M059J (cell line): ENCODE measurements at places on chromosomes 4 and X. TPM values are rescaled to one million over a fixed set of nuclear protein-coding genes. Genes with fewer than 3 reads are reported as not detected.

GRCh38 chr4:94395562-94395961 is 52.9 kb upstream of the HPGDS start:
- no peak for DNase-seq

DNA sequence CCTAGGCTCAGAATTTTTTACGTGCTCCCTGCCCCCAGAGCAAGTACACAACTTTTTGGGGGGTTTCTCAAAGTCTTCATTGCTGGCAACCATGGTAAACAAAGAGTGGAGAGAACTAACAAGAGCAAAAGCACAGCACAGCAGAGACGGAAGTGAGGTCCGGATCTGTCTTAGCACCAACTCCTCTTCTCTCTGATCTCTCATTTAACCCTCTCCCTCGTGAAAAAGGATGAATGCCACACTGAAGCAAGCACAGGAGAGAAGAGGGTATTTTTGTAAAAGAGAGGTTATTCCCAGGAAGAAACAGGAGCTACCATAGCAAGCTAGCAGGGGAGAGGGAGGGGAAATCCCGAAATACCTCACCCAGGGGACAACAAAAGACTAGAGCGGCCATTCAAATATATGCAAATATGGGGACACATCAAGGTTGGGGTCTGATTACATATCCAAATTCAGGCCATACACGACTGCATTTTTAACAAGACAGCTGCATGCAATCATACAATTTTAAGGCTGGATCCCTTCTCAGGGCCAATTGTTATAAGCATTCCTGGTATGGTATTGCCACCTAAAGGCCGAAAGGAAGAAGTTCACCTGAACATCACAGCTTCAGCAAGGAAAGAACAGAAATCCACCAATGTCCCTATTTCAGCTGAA is 46.6 kb downstream of the CD40LG start:
- peak; percentile 53 for DNase-seq

- DNase-seq: peak; percentile 7
These were observed 19.9 kb upstream of the KLHL8 start for GRCh38 chr4:87240341-87240740.

DNA sequence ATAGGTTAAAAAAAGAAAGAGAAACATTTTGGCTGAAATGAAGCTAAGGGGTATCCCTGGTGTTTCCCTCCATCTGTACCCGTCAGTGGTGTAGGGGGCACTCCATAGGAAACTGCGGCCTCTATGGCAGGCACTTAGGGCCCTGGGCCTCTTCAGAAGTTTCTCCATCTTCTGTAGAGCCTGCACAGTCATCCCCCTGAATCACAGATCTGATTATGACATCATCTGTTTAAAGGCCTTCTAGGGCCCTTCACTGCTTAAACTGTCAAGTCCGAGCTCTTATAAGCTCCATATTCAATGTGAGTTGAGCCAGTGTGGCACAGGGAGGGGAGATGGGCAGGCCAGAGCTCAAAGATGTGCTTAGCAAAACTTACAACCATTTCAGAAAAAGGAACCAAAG is 241.3 kb downstream of the NR3C2 start:
- DNase-seq: no peak

DNA sequence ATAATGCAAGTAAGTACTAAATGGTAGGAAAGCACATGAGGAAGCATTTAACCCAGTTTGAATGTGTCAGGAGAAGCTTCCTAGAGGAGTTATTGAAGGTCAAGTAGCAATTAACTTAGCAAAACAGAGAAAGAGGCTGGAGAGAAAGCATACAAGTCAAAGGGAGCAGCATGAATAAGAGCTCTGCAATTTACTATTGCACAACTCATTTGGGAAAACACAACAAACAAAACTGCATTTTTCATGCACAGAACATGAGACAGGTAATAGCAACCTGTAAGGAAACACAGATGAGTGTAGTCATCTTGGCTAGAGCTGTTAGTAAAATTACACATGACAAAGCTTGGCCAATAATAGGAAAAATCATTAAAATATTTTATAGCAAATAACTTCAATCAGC is 538.1 kb downstream of the PPP4R3C start:
- DNase-seq: no peak

DNA sequence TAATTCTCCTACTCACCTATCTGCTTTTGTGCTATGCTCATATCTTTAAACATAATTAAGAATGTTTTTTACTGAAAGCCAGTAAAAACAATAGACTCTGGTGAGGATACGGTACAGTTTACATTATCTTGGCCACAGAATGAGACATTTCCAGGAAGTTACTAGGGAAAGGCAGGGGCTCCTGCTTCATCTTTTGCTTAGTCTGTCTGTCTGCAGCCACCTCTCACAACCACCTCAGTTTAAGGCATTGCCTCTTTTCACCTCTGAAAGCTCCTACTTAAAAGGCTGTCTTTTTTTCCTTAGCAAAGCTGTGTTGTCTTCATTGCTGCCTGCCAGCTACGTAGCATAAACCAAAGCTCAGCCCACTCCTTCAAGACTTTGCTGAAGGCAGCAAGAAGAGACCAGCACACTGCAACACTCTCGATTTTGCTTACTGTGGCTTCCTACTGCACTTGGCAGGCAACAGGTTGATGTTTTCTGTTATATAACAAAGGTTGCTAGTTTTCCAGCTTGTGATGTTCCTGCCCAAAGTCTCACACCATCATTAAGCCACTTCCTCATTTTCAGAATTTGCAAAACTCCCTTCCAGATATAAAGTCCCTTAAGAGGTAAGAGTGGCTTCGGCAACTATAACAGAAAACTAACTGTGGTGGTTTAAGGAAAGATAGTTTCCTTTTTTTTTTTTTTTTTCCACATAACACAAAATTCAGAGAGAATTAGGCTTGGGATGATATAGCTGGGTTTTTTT is 432.9 kb downstream of the GRXCR1 start:
- peak; percentile 20 for DNase-seq

Gene ZBTB33
- total RNA-seq: 37.6 and 43.5 TPM in 2 replicates

- DNase-seq: peak; percentile 57
These were observed 117.0 kb downstream of the ADAM29 start for GRCh38 chr4:175034986-175035705.

GRCh38 chr4:76539979-76540378 is 105.0 kb downstream of the SHROOM3 start:
- peak; percentile 61 for DNase-seq

- DNase-seq: peak; percentile 55
These were observed at the start of gene TLR10 for GRCh38 chr4:38782452-38783108. Gene TLR10, minus strand, starts transcription at chr4:38782990. Its CDS starts 7,400 bp downstream, at chr4:38775590.

DNA sequence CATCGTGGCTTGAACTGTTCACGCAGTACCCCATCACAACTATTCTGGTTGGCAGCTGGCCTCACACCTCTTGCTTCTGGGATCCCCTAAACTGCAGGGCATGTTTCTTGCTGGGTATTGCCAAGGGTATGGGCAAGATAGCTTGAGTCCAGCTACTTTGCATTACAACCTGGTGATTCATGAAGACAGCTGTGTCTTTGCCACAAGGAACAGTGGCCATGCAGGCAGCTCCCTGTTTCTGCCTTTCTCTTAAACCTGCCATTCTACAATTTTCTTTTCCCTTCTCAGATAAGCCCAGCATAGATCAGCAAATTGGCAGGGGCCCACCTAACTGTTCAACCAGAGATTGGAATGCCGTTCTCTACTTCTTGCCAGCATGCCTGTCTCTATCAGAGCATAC is 42.8 kb downstream of the TENM3 start:
- peak; percentile 47 for DNase-seq

DNA sequence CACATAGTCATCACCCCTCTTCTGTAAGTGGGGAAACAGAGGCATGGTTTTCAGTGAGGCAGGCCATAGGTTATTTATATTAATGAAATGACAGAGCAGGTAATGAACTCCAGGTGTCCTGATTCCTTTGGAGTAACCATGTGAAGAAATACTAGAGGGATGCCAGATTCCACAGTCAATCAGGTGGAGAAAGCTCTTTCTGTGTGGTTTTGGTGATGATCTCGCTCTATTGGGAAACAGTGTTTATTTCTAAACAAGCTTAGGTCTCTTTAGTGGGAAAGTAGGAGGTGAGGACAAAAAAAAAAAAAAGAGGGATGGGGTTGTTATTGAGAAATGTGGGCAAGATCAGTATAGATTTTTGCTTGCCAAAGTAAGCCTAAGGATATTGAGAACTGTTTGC is 12.2 kb downstream of the DOCK11 start:
- no peak for DNase-seq

DNA sequence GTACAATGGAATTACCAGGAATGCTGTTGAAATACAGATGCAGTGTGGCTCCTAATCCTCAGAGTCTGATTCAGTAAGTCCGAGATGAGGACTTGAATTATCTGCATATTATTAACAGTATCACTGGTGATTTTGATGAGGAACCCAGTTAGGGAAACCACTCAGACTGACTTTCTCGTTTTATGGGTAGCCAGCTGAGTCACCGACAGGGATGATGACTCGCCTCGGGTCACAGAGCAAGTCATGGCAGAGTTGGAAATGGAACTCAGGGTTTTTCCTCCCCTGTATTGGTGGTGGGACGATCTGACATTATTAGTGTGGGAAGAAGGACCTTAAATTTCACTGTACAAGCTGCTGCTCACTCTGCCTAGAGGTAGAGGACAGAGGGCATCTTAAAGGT is 51.3 kb downstream of the RTL9 start:
- peak; percentile 85 for DNase-seq

DNA sequence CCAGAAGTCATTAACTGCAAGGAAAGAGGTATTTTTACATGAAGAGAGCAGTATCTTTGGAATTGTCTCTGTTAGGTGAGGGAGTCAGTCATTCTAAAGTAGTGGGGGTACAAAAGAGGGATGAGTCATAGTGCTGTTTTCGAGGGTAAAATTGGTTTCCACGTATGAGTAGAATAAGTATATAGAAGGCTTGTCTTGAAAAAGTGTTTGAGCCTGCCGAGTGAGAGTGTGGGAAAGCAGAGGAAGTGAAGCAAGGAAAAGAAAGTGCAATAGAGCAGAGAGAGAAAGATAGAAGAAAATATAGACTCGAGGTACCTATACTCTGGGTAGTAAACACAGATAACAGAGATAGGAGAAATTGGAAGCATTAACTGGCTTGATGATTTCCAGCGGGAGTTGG is 696.4 kb downstream of the DMD start:
- DNase-seq: no peak

Gene TRIM75
- not detected in 2 replicates for total RNA-seq
